Fibroblast of villous mesenchyme (primary cell): ENCODE measurements at places on chromosomes 2 and 18.

GRCh38 chr2:102044235-102044896, 52.6 kb downstream of the IL1R2 start:
- no peak for DNase-seq

DNA sequence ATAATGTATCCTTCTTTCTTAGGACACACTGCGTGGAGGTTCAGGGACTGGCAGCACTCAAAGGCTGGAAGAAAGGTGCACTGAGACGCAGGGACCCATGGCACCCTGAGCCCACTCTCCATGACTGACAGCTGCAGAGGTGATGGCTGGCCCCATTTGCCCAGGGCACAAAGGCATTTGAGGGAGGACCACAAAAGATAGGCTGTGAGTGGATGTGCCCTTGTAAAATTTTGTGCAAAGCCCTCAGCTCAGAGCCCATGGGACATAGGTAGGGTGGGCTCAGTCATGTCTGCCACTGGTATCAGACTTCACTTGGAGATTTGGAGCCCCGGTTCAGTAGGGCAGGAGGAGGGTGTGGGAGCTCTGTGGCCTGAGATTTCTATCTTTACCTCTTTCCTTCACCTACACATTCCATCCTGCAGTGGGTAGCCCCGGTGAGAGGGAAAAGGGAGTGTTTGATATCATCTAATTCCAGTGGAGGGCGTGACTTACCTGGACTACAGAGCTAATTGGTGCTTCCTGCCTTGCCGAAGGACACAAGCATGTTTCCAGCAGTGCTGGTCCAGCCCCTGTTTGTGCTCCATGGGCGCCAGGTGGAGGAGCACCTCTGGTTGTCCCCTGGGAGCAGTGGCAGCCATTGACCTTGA, 312.2 kb downstream of the EN1 start:
- no peak for DNase-seq

- DNase-seq: no peak
Measured at GRCh38 chr2:201517094-201517493, 65.6 kb downstream of the STRADB start.

GRCh38 chr18:44602380-44602779, 78.3 kb upstream of the SETBP1 start:
- DNase-seq: peak; percentile 90

DNA sequence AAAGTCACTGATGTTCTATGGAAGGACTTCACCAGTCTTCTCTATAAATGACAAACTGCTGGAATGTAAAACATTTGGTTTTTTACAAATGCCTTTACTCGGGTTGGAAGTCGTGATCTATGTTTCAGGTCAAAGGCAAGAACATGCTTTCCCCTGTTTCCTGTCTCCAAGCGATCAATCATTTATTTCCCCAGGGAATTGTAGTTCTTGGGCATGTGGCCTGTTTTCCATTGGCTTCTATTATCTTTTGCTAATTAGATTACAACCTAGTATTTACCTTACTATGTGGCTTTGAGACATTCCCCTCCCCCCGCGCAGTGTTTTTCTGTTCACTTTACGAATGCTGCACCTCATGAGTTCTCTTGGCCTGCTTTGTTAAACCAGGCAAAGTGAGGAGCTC, 684.2 kb downstream of the EPHA4 start:
- no peak for DNase-seq

- no peak for DNase-seq
Measured at GRCh38 chr2:157176602-157177001, 80.9 kb upstream of the GALNT5 start.

GRCh38 chr18:23835091-23835490, 145.8 kb downstream of the LAMA3 start:
- DNase-seq: peak; percentile 37

DNA sequence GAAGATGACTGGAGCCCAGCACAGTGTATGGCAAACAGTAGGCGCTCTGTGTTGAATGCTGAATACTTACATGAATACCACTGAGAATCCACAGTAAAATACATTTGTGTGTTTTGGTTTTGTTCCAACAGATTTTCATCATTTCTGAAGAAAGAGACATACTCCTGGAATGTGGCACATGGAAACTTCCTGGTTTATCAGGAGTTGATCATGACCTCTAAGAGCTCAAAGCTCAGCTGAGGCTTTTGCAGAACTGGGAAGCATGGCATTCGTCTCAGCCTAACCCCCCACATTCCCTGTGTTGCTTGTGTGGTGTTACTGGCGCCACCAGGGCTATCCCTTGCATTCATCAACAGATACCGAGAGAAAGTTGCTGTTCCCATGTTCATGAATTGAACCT, 316.9 kb upstream of the REV1 start:
- DNase-seq: peak; percentile 20

GRCh38 chr2:120854014-120854620, 118.4 kb downstream of the GLI2 start:
- no peak for DNase-seq

DNA sequence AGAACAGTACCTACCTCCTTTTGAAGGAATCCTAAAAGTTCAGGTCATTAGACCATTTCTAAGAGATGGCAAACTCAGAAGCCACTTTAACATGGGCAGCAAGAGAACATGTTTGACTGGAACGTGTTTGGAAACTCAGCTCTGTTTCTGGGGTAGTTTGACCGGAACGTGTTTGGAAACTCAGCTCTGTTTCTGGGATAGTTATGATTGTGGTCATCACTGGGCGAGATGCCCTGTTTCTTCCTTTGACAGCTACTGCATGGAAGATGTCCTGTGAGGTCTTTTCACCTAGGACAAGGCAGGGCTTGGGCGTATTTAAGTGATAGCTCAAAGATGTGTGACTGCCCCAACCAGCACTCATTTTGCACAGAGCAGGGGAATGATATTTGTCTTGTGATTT, 19.9 kb upstream of the SERPINB13 start:
- DNase-seq: no peak

DNA sequence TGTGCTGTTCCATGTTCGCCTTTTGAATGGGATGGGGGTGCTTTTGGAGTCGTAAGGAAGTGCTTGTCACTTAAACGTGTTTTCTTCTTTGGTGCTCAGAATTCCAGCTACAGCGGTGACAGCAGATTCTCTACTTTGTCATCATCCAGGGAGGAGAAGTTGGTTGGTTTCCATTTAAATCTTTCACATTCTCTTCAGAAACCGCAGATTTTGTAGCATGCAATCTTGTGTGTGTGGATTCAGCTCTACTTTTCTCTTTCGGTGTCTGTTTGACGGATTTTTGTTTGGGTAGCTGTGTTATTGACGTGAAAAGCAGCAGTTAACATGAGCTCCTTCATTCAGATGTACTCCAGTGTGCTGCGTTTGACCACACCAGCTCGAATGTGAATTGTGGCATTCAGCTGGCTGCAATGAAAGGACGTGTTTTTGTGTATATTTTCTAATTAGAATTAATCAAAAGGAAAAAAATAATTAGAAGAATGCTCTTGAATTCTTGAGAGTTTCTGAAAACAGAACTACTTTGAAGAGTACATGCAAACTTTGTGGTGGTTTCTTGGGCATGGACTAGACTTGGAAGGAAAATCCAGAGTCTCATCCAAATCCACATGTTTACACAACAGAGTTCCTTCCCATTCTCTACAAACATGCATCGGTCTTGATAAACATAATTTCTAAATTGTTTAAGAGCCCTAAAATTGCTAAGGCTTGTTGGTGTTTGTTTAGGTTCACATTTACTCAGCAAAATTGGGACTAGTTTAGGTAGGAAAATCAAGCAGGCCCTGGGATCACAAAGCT, 68.7 kb upstream of the RBM44 start:
- DNase-seq: no peak

GRCh38 chr2:169047256-169048250, 16.4 kb upstream of the ABCB11 start:
- DNase-seq: no peak

DNA sequence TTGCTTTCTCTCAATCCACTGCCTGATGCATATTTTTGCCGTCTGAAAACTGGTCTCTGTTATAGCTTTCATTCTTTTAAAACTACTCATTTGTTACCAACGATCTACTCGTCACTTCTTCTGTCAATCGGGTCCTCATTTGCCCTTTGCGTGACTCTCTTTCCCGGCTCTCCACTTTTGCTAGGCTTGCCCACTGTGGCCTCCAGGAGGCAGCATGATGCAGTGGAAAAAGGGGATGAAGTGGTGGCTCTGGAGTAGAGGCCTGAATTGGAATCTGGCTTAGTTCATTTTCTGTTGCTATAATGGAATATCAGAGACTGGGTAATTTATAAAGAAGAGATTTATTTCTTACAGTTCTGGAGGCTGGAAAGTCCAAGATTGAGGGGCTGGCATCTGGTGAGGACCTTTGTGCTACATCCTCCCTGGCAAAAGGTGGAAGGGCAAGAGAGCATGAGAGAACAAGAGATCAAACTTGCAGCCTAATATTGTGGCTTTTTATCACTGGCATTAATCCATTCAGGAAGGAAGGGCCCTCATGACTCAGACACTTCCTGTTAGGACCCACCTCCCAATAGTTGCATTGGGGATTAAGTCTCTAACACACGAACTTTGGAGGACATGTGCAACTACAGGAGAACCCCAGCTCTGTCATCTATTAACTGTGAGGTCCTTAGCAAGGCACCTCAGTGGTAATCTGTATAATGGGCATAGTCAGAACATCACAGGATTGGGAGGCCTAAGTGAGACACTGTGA, 15.4 kb downstream of the GDF7 start:
- DNase-seq: peak; percentile 53

DNA sequence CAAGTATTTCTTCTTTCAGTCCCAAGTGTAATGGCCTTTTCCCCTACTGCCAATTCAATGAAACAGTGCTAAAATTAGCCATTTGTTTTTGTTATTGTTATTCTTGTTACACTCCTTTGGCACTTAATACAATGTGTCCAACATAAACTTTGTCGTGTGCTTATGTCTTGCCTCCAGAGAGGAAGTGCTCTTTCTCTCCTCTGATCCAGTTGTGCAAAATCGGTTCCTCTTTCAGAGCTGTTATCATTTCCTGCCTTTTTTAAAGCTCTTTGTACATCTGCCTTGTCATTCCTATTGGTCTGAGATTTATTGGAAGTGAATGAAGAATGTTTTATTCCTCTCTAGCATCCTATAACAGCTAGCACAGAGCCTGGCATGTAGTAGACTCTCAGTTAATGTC, 623.2 kb upstream of the ID2 start:
- DNase-seq: no peak

DNA sequence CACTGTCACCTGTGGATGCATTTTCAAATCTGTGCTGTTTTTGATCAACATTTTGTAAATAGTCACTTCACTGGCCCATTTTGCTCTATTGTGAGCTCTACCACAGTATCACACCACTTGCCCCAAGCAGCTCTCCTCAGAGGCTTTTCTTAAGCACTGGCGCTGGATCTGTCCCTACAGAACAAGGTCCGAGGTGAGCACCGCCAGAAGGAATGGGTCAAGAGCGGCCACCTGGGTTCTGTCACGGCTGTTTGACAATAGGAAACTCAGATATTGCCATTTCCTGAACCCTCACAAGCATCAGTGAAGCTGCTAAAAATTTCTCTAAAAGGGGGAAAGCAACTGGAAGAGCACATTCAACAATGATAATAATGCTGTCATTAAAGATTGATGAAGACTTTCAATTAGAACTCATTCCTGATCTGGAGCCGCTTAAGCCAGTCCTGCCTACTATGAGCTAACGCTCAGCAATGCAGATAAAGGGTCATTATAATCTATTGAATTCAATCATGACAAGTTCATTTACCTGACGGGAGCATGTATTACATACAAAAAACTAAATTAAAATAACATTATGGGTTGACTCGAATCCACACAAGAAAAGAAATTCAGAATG, 514.0 kb downstream of the GALR1 start:
- DNase-seq: no peak

GRCh38 chr2:120210270-120210693, 12.9 kb downstream of the TMEM185B start:
- no peak for DNase-seq

DNA sequence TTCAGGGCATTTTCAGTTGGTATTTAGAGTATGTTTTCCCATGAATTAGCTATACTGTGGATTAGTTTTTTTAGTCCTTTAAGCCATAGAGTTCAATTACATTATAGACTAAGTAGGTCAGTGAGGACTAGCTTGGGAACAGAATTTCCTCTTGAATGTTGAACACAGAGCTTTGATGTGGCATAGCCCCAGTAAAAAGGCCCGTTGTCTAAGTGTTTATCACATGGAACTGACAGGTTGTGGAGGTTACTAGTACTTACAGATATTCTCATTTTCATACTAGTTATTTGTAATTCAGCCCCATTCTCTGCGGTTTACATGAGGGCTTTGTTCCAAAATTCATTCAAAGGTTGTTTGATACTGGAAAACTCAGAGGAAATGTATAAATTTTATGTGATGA, 6.2 kb downstream of the INSIG2 start:
- DNase-seq: no peak

- DNase-seq: no peak
Measured at GRCh38 chr2:32838949-32839348, 107.8 kb upstream of the LTBP1 start.

DNA sequence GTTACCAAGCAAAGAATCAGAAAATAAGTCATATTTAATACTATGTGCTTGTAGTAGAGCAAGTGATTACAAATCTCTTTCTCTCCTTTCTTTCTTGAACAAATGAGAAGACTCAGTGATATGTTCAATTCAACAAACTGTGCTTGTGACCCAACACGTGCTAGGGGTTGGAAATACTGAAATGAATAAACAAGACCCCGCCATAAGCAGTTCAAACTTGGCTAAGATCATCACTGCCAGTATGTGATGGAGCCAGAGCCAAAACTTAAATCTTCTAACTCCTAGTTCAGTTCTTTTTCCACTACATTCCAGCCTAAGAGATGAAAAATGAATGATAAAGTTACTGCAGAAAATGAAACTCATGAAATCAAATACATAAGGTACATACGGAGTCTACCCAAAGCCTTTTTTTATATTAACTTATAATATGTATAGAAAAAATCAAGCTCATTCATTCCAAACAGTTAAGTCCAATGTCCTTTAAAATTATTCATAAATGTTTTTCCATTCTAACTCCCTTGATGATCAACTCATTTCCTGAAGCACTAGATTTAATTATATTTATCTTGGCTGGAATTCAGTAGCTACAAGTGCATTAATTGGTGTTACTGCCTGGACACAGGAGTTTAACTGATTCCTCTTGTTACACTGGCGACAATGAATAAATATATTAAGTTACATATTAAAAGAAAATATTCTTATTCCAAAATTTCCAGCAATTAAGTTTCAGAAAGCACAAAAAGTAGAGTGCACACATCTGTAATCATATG, 36.0 kb downstream of the GALNT3 start:
- DNase-seq: no peak
